B cell (primary cell): ENCODE measurements at places on chromosomes 7 and 10. TPM values are rescaled to one million over a fixed set of nuclear protein-coding genes. Genes with fewer than 3 reads are reported as not detected.

MCM10 gene
- 0.15 and 0.42 TPM in 2 replicates for total RNA-seq

DNA sequence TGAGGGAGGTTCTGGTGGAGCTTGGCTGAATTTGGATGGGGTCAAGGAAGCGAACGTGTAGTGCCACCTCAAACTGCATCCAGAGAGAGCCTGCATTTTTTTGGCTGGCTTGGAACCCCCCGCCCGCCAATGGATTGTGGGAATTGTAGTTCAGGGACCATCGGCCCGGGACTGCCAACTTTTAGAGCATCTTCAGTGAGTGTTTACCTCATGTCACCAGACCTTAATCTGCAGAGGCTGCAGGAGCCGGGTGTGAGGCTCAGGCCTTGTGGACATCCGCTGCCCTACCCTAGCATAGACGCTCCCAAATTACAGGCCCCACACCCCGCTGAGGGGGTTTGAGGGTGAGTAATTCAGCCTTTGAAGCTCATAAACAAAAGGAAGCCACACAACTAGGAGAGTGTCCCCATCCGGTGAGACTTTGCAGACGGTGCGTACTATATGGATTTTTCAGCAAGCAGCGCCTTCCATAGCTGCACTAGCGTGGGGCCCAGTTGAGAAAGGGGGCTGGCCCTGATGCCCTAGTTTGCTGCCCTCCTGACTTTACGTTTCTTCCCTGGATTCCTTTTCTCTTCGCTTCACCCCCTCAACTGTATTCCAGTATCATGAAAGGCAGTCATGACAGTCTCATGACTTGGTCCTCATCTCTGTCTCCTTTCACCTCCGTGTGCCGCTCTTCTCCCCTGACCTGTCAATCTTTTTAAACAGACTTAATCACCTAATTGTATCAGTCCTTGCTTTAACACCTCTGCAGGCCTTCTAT is 717 bp downstream of the CNPY4 start:
- no peak for DNase-seq

WNT8B gene
- total RNA-seq: not detected in 2 replicates

GRCh38 chr10:59991661-59992060 is 85.3 kb upstream of the CCDC6 start:
- DNase-seq: peak; percentile 64
